Brain microvascular endothelial cell (primary cell): ENCODE measurements at places on chromosomes 5 and 9.

- DNase-seq, result no peak
Measured at GRCh38 chr9:21081999-21082398, 4.3 kb upstream of the IFNB1 start.

DNA sequence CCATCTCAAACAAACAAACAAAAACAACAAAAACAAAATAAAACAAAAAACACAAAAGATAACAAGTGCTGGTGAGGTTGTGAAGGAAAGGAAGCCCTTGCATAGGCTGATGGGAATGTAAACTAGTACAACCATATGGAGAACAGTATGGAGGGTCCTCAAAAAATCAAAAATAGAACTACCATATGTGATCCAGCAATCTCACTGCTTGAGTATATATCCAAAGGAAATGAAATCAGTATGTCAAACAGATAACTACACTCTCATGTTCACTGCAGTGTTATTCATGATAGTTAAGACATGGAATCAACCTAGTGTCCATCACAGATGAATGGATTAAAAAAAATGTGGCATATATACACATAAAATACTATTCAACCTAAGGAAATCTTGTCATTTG is 395.7 kb upstream of the SLC24A2 start:
- no peak for DNase-seq

- DNase-seq, result no peak
Measured at GRCh38 chr5:121421646-121422045, 430.0 kb upstream of the FTMT start.

- DNase-seq, result no peak
Measured at GRCh38 chr9:123654994-123655637, 274.8 kb downstream of the DENND1A start.

DNA sequence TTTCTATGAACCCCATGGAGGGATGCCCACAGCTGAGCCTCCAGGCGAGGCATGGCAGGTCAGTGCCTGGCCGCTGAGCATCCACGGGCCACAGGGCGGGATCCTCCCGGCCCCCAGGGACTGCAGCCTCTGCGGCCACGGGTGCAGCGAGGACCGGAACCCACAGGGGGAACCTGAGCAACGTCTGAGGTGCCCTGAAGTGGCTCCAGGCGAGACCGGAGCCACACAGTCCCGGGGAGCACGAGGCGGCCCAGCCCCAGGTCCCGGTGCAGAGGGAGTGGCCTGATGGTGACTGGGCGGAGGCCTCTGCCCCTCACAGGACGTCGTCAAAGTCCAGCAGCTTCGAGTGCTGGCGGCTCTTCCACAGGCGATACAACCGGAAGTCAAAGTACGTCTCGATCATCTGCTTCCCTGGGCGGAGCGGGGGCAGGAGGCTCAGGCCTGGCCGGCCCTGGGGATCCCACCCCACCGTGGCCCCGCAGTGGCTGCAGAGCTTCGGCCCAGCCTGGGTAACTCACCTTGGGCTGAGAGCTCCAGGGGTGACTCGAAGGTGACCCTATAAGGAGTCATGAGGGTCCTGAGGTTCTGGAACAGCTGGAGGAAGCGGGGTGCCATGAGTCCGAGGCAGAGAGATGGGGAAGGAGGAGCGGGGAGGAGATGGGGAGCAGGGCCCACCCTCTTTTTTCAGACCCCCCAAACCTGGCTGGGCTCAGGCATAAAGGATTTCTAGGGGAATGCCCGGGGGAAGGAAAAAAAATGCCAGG is 8.1 kb upstream of the ENTPD8 start:
- no peak for DNase-seq

GRCh38 chr5:42832060-42832459 is 20.4 kb upstream of the SELENOP start:
- no peak for DNase-seq

DNA sequence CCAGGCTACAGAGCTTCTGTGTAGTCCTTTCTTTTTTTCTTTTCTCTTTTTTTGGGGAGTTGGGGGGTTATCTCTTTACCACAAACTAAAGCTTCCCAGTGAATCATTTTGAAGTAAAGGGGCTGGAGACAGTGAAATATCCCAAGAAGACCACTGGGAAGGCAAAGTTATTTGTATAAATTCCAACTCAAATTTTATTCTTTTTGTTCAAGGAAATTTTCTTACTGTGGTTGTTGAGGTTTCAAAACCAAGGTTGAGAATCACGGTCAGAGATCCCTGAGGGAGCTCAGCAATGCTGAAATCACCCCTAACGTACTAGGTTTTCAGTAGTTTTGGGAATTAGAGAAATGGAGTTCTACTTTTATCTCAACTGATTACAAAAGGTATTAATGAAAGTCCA is 175.7 kb downstream of the ARHGEF28 start:
- no peak for DNase-seq
